ENCODE measurements at places on chromosomes 5 and 9. TPM values are rescaled to one million over a fixed set of nuclear protein-coding genes. Genes with fewer than 3 reads are reported as not detected.

ALDH1B1 gene
- 23.2 TPM for total RNA-seq

- ATAC-seq, result no peak
Measured at GRCh38 chr5:115963566-115963965, 1.3 kb downstream of the LVRN start.

FOXE1 gene
- total RNA-seq, result 0.49 TPM

DNA sequence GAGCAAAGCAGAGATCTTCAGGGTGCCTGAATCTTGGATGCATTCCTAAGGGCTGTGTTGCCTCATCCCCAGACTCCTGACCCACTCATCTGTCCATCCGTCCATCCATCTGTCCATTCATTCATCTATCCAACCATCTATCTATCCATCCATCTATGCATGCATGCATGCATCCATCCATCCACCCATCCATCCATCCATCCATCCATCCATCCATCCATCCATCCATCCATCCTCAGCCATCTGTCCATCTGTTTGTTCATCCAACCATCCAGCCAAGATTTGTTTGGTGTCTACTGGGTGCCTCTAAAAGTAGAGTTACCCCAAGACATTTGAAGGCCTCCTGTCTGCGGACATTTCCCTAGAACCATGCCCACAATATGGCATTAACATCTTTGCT, 27.7 kb upstream of the BARHL1 start:
- no peak for ATAC-seq

DNA sequence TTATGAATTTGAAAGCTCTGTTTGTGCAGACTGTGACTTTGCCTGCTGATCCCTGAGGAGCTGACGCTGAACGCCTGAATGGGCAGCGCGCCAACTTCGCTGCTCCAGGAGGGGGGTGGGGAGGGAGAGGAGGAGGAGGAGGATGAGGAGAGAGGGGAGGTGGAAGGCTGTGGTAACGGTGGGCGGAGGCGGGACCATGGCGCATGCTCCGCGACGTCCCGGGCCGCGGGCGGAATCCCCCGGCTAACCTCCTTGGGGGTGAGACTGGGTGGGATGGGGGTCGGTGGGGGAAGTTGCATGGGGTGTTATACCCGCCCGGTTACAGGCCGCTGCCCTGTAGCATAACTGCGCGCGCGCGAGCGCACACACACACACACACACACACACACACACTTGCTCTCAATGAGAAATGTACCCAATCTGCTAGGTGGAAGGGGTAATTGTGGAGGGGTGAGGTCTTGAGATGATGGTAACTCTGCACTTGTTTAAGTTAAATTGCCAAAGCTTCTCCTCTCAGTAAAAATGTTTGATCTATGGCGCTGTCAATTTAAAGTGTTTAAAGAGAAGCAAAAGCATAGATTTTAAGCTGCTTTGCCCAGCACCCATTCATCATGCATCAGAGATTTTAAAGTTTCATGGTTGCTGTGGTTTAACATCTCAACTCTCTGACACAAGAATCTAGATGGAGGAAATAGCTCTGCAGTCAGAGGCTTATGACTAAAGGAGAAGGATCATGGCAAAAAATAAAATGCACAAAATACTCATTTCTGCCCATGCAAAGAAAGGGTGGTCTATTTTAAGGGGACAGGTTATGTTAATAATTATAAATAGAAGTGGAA, 76.6 kb upstream of the TBCA start:
- no peak for ATAC-seq

DNA sequence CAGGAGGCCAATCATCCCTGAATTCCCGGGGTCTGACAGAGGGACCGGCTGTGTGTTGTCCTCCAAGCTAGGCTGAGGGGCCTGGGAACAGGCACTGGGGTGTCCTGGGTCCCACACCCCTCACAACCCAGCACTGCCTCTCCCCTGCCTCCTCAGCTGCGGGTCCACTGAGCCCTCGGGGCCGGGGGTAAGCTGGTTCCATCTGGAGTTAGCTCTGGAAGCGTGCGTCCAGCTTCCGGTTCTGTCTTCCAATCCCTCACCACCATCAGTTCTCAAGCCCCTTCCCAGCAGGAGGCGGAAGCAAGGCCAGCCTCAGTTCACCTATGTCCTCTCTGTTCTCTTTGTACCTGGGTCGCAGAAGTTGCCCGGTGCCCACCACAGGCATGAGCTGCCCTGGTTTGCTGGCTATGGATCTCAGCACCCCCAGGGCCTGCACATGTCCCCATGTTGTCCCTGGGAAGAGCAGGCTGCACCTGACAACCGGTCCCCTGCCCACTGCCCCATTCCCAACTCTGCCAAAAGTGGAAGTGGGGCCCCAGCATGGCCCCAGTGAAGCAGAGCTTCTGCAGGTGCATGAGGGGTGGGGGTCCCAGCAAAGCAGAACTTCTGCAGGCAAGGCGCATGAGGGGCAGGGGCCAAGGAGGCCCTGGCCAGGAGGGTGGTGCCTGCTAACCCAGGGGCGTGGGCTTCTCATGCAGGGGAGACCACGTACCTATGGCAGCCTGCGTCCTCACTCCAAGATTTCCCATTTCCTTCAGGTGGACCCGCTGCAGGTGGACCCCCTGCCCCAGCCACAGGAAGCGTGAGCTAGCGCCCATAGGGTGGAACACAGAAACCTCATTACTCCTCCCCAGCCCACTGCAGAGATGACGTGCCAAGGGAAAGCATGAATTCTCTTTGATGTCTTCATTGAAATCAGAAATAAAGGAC, 111.9 kb downstream of the ZNF354C start:
- ATAC-seq, result no peak

- no peak for ATAC-seq
Measured at GRCh38 chr9:136695435-136695895, 8.2 kb upstream of the AGPAT2 start.

GRCh38 chr9:127905004-127905728, 5.8 kb upstream of the ST6GALNAC6 start:
- no peak for ATAC-seq

DNA sequence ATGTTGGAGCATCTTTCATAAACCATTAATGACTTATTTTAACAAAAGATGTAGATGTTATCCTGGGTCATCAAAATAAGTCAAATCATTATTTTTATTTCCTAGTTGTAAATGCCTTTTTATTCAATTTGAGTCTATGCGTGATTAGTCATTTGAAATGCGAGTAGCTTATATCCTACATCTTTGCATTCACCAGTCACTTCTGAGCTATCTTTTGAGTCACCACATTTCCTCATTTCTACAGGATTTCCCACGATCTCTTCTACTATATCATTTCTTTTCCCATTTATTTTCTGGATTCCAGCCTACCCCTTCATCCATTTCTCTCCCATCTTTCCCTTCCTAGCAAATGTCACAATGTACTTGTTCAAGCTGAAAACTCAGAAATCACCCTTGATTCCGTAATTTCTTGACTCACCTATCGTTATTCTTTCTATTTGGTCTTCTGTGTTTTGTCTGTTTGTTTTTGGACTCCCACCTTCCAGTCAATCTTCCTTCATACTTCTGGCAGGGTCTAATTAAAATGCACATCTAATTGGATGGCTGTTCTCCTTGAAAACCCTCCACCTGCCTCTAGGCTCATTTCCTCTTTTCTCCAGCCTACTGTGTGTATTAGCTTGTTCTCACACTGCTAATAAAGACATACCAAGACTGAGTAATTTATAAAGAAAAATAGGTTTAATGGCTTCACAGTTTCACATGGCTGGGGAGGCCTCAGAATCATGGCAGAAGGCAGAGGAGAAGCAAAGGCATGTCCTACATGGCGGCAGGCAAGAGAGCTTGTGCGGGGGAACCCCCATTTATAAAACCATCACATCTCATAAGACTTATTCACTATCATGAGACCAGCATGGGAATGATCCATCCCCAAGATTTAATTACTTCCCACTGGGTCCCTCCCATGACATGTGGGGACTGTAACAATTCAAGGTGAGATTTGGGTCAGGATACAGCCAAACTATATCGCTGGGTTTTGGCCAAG, 112.4 kb downstream of the MEF2C start:
- no peak for ATAC-seq
